ENCODE measurements at places on chromosomes 16 and 17.
A peak's percentile ranks its signal among the peaks of the same experiment; 100 is the strongest.

DNA sequence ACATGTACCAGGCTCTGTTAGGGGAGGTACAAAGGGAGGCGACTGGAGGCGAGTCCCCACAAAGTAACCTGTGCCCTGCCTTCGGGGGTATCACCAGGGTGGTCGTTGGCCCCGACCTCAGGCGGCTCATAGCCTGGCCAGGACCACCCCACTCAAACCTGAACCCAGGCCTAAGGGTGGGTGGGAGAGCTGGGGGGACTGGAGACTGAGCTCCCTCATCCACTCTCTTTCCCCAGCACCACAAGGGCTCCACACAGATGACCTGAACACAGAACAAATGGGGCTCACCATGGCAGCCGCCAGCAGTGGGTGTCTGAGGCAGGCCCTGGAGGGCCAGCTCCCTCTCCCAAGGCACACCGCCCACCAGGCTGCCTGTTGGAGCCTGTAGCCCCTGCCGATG, 120.6 kb upstream of the TNRC6C start:
- no peak for DNase-seq

GRCh38 chr16:89612415-89613166, 851 bp upstream of the DPEP1 start:
- no peak for DNase-seq

- DNase-seq = no peak
Measured at GRCh38 chr17:76707985-76708807, 2.6 kb downstream of the MXRA7 start.

GRCh38 chr16:54444851-54445458, 158.4 kb upstream of the IRX3 start:
- no peak for DNase-seq

DNA sequence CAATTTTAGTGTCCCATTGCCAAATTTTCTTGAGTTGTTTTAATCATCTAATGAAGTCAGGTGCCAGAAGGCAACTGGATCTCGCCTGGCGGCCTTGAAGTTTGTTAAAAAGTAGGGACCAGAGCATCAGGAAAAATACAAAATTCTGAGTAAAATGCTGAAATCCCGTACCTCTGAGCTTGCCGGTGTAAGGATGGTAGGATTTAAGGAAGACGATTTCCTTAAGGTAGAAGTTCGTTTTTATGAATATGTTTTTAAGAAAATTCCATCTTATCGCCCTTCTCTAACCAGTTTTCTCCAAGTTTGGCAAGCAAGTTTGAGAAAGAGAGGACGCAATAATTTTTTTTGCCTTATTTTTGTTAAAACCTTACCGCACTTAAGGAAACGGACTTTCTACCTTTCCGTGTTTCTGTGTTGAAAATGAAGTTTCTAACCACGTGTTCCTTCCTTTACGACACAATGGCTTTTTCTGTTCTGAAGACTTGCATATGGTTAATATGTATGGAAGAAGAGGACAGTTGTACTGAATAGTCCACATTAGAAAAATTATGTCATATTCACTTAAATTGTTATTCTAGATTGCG, 748 bp downstream of the ATF7IP2 start:
- no peak for DNase-seq

DNA sequence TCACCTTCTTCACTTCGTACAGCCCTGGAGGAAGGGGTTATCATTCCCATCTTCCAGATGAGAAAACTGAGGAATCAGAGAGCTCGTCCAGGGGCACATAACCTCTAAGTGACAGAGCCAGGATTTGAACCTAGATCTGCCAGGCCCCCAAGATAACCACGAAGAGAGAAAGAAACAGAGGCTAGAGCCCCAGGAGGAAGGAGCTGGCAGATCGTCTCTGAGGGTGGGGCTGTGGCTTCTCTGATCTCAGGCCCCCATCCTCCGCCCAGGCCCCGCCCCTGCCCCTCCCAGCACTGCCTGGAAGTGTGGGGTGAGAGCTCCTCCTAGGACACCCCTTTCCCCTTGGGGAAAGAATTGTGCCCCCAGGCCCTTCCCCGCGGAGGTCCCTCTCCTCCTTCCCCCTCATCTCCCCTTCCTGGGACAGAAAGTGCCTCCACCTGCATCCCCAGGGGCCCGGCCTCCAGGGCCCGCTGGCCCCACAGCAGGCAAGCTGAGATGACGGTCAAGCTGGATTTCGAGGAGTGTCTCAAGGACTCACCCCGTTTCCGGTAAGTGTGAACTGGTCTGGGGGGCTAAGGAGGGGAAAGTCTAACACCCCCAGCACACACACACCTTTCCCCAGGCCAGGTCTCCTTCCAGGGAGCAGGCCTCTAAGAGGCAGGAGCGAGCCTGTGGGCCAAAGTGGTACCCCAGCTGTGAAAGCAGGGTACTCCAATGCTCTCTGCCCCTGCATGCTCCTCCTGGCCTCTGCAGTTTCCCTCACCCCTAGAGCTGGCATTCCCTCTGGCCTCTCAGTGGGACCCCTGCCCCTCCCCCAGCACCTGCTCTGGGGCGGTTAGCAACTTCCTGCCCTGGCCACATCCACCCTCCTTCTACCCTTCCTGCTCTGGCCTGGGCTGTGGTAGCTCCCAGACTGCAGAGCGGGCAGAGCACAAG, at the start of gene ACAP1:
ACAP1 (plus strand) TSS at position 290 of the 936 bp plus-strand sequence; CDS start at position 496, 206 bp downstream.
- no peak for DNase-seq

DNA sequence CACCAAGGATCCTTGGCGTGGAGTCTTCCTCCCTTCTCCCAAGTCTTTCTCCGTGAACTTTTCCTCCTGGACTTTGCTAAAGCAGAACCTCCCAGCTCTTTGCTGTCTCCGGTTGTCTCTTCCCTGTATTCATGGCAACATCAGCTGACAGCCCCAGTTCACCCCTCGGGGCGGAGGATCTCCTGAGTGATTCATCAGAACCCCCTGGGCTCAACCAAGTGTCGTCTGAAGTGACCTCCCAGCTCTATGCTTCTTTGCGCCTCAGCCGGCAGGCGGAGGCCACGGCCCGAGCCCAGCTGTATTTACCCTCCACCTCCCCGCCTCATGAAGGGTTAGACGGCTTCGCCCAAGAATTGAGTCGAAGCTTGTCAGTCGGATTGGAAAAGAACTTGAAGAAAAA, 943 bp downstream of the CNTROB start:
- peak; percentile 66 for DNase-seq

GRCh38 chr17:18382441-18383078, 5.0 kb downstream of the EVPLL start:
- no peak for DNase-seq

- no peak for DNase-seq
Measured at GRCh38 chr16:7236824-7237410, 95.7 kb upstream of the RBFOX1 start.

- DNase-seq = no peak
Measured at GRCh38 chr17:80036715-80037477, 454 bp downstream of the CCDC40 start.

DNA sequence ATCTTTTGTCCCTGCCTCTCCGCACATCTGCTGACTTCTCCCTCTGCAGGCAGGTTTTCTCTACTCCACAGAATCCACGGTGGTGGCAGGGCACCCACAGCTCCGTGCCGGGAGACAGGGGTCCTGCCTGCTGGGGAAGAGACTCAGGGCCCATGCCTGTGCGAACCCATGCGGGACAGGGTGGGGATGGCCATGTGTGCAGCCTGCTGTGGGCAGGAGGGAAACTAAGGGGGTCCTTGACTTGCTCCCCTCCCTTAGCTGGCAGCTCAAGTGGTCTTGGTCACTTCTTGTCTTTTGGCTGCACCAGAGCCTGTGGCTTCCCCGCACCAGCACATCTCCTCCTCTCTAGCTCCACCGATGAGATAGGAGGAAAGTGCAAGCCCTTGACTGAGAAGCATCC, 69.8 kb downstream of the SLC5A11 start:
- no peak for DNase-seq

GRCh38 chr16:27547134-27547533, 2.6 kb downstream of the GTF3C1 start:
- peak; percentile 57 for DNase-seq

DNA sequence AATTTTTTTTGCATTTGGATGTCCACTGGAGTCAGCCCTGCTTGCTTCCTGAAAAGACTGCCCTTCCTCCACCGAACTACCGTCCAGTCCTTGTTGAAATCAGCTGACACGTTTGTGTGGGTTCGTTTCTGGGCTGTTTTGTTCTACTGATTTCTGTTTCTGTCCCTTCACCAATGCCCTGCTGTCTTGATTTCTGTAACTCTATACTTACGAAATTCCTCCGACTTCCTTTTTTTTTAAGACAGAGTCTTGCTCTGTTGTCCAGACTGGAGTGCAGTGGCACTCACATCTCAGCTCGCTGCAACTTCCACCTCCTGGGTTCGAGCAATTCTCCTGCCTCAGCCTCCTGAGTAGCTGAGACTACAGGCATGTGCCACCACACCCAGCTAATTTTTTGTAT, 8.4 kb upstream of the GAA start:
- peak; percentile 14 for DNase-seq

DNA sequence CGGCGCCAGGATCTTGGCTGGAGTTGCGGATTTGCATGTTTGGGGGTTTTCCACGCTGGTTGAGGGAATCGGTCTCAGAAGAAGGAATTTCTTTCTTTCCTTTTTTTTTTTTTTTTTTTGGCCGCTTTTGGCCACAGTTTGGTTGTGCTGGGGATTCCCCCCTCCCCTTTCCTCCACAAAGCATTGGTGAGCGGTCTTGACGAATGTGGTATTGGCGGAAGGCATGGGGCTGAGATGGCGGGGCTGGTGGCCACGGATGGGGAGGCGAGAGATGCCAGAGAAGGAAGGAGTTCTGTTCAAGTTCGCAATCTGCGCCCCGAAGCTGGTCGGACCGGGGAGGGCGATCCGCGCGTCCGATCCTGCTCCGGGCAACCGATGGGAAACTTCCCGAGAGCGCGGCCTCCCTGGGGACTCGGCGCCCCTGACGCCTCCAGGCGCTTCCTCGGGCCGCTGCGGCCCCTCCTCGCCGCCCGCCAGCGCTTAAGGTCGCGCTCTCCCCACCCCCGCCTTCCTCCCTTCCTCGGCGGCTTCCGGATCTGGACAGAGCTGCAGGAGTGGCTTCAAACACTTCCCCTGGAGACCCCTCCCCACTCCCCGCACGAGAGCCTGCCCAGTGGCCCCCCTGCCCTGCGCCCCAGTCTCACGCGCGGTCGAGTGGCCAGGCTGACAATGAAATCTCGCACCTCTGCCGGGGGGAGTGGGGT, 43.2 kb downstream of the RAI1 start:
- no peak for DNase-seq

Data from fibroblast of gingiva (primary cell).